Fibroblast of upper back skin (primary cell): ENCODE measurements at places on chromosomes 6 and 20.

DNA sequence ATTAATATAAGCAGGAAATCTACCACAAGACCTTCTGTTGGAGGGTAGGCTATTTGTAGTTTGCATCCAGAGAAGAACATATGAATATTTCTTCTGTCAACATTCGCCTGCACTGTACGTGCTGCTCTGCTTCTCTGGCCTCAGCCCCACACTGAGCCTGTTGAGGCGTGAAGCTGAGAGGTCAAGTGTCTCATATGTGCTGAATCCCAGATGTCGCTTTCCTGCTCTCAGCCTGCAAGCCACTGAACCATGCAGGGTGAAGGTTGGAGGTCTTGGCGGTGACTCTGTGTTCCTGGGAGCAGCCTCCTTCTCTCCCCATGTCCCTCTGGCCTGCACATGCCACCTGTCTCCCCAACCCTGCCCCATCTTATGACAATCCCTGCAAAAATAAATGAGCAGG is 83.6 kb downstream of the TMEM170B start:
- no peak for DNase-seq

DNA sequence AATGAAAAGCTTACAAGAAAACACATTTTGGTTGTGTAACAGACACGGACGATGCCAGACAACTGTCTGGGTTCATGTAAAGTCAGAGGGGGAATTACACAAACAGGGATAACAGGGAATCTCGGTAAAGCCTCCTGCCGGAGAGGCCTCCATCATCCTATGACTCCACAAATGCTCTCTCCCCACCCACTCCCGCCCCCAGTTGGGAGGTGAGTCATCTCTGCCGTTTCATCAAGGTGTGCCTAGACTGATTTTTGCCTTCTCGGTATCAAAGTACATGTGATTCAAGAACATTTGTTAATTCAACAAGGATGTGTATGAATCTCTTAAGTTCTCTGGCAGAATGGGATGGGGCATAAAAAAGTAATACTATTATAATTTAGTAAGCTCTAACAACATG is 304.9 kb upstream of the PRDM1 start:
- DNase-seq, result no peak

- no peak for DNase-seq
Measured at GRCh38 chr6:158642097-158642601, 2.4 kb downstream of the DYNLT1 start.

DNA sequence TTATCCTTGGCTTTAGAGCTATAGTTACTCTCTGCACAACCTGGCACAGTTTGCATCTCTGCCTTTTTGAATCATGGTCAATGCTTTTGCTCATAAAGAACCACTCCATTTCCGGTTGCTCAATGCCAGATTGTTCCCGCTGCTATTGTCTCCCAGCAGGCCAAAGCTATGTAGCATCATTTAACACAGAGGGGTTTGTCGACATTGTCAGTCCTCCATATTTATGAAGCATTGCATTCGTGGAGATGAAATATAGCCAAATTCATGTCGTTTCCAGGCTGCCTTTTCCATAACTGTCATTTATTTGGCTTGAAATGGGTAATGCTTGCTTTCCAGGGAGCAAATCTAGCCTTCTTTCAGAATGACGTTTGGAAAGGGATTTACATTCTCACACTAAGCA is 598.8 kb downstream of the EPHA7 start:
- no peak for DNase-seq

DNA sequence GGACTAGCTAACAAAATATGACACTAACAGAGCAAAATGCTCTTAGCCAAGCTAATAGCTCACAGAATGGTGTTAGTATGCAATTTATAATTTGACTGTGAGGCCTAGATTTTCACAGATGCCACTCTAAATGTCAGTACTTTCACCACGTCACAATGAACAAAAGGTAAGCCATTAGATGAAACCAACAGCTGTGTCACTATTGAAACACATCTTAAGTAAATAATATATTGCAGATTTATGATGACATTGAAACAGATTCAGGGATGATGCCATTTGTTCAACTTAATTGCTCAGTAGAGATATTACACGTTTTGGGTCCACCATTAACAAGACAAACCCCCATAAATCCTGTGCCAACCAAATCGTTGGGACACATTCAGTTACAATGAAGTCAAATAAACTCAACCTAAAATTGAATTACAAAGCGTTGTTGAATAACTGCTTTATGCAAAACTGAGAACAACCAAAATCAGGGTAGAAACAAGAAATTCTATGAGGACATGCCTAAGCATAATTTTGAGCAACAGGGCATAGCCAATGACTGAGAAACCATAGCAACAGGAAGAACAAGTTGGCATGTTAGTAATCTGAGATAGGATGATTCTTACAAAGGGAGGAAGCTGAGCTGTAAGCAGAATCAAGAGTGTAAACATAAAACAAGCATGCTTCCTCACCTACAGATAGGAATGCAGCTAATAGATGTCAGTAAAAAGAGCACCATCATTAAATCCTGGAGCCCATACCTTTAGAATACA is 85.6 kb upstream of the KHDRBS2 start:
- DNase-seq, result no peak

GRCh38 chr6:157246771-157247484 is 76.4 kb downstream of the TMEM242 start:
- DNase-seq, result no peak

DNA sequence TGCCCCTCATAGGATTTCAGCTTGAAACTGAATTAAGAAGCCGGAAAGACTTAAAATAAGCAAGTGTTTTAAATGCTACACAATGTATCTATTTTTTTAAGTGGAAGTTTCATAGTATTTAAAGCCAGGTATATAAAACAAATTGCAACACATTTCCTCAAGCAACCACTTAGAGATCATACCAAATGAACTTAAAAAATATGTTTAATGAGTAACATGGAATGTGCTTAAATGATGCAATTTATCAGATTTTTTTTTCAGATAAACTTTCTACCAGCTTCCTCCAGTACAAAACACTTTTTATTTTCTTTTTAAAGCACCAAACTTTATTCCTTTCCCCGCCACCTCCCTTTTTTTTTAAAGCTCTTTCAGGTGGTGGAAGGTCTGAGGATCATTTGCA is 534.3 kb downstream of the BMP2 start:
- no peak for DNase-seq
